ENCODE measurements at places on chromosomes 3 and 15.

- no peak for DNase-seq
Observed at GRCh38 chr3:14766428-14767244, 52.1 kb upstream of the FGD5 start.

DNA sequence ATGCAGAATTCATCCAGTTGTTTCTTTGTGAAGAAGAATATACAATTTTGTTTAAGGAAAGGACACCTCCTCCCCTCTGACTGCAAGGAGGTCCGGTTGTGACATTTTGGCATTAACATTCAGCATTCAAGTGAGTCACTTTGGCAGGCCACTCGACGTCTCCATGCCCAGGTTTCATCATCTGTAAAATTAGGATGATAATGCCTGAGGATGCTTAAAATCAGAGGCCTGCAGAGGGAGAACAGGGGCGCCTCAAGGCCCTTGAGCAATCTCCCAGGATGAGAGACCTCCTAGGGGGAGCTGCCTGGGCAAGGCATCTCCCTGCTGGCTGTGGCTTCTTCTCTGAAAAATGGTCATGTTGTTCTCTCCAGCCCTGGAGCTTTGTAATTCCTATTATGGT lies 236.0 kb downstream of the CACNA2D3 start:
- no peak for DNase-seq

DNA sequence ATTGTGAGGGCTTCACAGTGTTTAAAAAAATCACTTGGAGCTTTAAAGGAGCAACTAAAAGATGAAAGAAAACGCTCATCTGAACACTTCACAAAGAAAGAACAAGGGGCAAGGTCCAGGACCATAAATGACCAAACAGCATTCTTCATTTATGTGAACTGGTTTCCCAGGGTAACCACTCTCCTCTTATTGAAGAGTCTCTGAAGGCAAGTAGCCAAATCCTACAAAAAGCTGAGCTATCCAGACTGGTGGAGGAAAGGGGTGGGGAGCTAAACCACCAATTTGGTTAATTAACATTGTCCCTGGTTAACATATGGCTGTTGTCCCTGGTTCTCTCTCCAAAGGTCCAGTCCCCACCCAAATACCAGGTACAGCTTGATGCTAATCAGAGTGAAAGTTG lies 58.1 kb downstream of the OSBPL10 start:
- no peak for DNase-seq

DNA sequence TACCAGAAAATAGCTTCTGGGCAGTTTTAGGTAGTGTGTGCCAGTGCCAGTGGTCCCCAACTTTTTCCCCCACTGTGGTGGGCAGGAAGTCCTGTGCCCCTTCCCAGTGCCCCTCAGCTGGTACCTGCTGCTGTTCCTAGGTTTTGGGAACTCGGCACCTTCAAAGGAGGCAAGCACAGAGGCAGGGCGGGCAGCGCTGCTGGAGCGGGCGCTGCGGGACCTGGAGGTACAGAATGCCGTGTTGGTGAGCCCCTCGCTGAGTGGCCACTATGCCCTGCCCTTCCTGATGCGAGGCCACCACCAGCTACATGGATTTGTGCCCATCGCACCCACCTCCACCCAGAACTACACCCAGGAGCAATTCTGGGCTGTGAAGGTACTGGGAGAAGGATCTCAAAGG lies 3.1 kb upstream of the ACY1 start:
- DNase-seq: no peak

DNA sequence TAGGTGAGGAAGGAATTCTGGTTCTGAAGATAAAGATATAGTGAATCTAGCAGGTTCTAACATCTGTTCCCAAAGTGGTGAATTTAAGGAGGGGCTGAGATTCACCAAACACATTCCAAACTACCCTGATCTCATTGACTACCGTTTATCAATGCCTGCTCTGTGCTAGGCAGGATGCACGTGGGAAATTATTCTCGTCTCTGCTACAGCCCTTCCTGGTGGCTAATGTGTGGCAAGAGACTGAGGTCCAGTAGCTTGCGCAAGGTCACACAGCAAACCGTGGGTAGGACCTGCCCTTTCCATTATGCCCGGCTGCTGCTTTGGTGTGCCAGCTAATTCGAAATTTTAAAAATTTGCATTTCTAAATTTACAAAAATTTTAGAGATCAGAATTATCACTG lies 209.5 kb upstream of the TRIM42 start:
- DNase-seq: no peak

DNA sequence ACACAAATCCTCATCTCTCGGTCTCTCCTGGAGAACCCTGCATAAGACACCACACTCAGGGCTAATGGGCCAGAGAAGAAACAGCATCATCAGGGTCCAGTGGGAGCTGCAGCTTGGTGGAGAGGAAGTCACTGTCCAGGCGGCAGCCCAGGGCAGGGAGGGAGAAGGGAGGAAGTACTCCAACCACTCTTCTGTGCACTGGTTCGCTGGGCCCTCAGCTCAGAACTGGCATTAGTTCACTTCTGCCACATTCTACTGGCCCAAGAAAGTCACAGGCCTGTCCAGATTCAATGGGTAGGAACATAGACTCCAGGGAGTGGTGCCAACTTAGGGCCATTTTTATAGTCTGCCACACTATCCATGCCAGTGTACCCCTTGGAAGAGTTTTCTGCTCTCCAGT lies 169.0 kb downstream of the ABHD5 start:
- no peak for DNase-seq

DNA sequence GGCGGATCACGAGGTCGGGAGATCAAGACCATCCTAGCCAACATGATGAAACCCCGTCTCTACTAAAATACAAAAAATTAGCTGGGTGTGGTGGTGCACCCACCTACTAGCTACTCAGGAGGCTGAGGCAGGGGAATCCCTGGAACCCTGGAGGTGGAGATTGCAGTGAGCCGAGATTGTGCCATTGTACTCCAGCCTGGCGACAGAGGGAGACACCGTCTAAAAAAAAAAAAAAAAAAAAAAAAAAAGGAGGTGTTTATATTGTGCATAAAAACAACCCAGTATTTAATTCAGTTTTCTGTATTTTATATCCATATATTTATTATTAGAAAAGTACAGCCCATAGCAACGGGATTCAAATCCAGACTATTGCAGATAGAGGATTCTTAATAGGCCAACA lies 129.1 kb upstream of the SOX2 start:
- DNase-seq: no peak
